ENCODE measurements at places on chromosomes 3 and 15.

DNA sequence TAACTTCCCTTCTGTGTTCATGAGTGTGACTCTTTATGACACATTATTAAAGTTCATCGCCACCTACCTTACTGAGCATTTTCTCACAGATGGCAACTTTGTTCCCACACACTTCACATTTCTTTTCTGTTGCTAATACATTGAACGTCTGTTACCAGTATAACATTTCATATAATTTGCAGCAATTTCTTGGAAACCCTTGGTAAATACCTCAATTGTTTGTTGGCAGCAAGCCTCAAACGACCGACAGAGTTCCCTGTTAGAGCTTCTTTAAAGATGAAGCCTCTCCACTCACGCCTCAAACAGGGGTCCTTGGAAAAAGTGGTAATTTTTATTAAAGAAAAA is 3.2 kb upstream of the CHSY1 start:
- DNase-seq, result no peak

DNA sequence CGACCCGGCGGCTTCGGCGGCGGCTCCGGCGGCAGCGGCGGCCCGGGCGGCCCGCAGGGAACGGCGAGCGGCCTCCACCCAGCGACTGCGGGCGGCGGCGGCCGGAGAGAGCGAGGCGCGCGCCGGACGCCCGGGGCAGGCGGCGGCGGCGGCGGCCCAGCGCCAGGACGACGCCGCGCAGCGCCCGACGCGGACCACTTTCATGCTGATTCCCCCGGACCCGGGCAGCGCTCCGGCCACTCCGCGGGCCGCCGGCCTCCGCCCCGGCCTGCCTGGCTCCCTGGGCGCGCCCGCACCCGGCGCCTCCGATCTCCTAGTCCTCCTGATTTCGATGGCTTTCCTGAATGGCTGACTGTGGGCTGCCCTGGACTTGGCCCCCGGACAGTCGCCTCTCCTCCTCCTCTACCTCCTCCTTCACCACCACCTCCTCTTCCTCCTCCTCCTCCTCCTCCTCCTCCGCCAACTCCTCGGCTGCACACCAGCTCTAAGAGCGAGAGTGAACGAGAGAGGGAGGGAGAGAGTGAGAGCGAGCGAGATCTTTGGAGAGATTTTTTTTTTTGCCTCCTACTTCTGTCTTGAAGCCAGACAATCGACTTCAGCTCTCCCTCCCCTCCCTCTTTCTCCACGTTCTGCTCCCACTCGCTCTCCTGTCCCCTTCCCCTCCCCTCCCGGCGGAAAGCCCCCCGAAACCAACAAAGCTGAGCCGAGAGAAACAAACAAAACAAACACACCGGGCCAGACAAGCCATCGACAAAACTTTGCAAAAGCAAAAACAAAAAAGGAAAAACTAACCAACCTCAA is 844 bp downstream of the NR2F2 start:
- peak; percentile 91 for DNase-seq

GRCh38 chr3:64489361-64490044 is 198.3 kb downstream of the ADAMTS9 start:
- DNase-seq, result no peak

- no peak for DNase-seq
Observed at GRCh38 chr3:100144255-100144866, 30.1 kb upstream of the FILIP1L start.

DNA sequence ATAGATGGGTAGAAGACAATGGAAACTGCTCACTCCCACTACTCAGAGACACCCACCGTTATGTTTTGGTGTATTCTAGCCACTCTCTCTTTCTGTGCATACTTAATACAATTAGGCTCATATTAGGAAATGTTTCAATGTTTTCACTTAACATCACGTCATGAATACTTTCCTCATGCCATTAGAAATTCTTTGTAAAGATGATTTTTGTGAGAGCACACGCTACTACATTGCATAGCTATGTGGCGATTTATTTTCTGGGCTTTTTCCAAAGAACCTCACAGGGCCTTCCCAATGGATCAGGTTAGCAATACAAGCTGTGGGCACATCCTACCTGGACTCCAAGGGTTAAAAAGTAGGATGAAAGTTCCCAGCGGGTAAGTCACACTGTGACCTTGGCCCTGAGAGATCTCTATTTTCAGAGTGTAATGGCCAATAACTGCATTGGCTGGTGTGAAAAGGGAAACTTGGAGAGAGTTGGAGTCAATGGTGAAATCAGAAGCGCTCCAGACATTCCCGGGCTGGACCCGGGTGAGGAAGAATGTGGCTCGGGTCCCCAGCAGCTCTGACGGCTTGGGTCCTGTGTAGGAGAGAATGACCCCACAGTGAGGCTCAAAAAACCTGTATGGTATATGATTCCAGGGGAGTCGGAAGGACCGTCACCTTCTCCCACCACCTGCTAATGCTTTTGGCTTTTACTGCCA is 25.8 kb upstream of the TGM5 start:
- no peak for DNase-seq

DNA sequence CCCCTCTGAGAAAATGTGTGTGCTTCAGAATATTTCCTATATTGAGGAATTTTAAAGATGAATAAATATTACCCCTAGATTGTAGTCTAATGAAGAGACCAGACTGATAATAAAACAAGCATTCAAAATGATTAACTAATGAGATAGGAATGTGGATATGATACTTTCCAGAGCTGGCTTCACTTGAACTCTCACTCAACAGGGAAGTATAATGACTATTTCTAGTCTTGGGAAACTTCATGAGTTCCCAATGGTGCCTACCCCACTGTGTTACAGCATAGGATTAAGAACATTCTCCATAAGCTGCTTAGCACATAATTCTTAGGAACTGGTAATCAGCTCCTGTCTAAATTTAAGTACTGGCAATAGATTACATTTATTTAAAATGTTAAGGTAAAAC is 261.5 kb upstream of the ZNF385D start:
- DNase-seq, result no peak

DNA sequence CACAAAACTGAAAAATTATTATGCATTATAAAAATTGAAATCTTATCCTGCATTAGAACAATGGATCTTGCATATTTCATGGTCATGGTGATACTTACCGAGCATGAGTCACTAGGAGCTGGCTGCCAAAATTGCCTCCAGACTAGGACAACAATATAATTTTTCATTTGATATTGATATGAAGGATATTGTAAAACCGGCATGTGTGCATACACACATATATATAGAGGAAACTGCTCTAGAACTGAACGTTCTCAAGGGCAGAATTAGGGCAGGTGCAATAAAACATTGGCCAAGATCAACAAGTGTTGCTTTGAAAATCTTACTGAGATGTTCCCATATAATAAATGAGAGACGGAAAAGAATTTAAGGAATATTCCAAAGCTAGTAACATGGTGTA is 319.4 kb upstream of the POU1F1 start:
- DNase-seq, result no peak

DNA sequence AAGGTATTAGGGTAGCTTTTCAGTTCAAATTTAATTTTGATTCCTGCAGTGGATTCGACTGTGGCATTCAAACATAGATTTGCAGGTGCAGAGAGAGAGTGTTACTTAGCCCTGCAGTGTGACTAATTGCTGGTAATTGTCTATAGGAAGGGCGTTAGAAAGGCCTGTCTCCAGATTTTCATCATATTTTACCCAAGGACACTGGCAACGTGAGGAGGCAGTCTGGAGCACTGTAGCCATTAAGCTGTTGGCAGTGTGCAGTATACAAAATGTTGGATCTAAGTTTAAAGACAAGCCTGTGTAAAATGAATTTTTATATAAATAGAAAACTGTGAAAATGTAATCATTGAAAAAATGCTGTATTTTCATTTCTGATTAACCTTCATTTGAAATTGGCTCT is 342.9 kb downstream of the CNTN4 start:
- no peak for DNase-seq

- DNase-seq, result peak; percentile 58
Observed at GRCh38 chr3:187746442-187747281, 1.4 kb upstream of the BCL6 start.

DNA sequence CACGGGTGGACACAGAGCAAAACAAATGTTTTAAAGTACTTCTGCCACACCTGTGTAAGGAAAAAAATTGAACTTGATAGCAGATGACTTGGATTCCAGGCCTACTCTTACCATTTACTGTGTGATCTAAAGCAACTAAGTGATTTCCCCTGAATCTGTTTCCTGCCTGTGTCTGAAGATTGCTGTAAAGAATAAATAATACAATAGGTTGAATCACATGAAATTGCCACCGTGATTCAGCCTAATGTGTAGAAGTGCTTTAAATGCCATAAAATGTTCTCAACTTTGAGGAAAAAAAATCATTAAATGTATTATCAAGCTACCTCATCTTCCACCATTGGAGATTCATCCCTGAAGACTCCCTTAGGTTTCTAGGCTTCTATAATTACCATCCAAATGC is 27.6 kb upstream of the NUDT16 start:
- no peak for DNase-seq

- DNase-seq, result no peak
Observed at GRCh38 chr3:171876680-171877147, 33.6 kb downstream of the TMEM212 start.

- no peak for DNase-seq
Observed at GRCh38 chr3:27713435-27714145, 8.5 kb downstream of the EOMES start.

DNA sequence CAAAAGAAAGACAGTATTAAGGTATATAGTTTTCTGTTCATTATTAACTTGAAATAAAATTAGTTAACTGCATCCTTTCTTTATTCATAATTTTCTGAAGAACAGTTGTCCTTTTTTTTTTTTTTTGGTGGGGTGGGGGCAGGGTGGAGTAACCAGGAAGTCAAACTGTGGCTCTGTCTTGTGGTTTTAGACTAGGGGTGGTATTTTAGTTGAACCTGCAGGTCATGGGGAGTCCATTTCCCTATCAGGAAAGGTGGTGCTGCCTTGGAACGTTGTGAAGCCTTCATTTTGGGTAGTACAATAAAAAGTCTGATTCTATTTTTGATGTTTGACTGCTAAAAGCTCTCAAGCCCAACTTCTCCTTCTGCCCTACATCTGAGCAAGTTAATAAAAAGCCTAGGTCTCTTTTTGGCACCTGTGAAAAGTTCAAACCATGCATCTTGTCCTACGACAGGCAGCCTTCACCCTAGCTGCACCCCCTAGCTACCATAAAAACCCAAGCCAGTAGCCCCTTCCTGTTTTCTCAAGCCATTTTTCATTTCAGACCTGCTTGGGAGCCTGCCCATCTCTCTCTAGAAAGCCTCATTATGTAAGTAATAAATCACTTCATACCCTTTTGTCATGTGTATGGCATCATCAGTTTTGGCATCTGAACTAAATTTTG is 31.2 kb upstream of the RIOX2 start:
- no peak for DNase-seq

- DNase-seq, result no peak
Observed at GRCh38 chr15:85589851-85590250, 204.9 kb downstream of the KLHL25 start.

GRCh38 chr3:55157731-55158130 is 229.9 kb upstream of the LRTM1 start:
- DNase-seq, result no peak

- no peak for DNase-seq
Observed at GRCh38 chr3:73378207-73378606, 246.5 kb downstream of the PDZRN3 start.

- no peak for DNase-seq
Observed at GRCh38 chr15:59873644-59874272, 130.4 kb upstream of the FOXB1 start.

GRCh38 chr15:69860921-69861320 is 236.8 kb downstream of the TLE3 start:
- no peak for DNase-seq

- DNase-seq, result no peak
Observed at GRCh38 chr3:186366206-186366605, 4.2 kb upstream of the DGKG start.

DNA sequence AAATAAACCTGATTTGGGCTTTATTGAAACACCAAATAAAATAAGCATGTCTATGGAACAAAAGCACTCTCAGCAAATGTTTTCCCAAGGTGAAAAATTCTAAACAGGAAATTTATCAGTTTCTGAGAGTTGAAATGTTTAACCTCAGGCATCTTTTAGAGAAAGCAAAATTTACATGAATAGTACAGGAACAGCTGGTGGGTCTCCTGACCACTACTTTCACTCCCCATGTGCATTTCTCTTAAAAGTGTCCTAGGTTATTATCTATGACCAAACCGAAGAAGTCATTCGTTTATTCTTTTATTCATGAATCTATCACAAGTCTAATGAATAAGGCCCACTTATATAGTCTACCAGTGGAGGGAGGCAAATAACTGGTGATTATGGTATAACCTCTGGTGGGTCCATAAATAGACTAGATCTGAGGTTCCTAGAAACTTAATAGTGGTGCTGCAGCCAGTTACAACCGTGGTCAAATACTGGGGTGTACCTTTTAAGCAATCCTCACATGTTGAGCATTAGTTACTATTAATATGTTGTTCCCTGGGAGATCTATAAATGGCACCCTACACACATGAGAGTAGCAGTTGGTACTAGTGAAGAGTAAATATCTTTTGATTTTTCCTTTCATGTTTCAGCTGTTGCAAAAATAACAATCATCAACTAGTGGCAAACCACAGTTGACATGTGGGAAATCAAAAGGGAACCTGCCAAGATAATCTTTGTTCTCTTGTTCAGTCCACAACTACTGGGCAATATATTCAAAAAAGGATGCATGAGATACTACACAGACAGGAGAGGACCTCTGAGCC is 169.3 kb upstream of the STAC start:
- no peak for DNase-seq

- no peak for DNase-seq
Observed at GRCh38 chr15:80501476-80501875, 97.3 kb downstream of the ARNT2 start.

- DNase-seq, result no peak
Observed at GRCh38 chr3:125332504-125332903, 42.6 kb downstream of the ZNF148 start.

DNA sequence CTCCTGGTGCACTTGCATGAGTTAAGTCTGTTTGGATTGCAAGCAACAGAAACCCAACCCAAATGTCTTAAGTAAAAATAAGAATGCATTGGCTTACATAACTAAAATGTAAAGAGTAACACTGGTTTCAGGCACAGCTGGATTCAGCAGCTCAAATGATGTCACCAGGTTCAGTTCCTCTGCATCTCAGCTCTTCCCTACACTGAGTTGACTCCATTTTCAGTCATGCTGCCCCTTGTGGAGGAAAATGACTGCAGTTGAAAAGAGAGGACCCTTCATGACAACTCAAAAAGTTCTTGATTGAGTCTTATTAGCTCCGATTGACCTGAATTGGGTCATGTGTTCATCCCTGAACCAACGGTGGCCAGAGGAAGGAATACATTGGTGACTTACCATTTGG is 138.5 kb upstream of the ABI3BP start:
- no peak for DNase-seq

- no peak for DNase-seq
Observed at GRCh38 chr15:43953402-43953801, 126.6 kb downstream of the WDR76 start.

DNA sequence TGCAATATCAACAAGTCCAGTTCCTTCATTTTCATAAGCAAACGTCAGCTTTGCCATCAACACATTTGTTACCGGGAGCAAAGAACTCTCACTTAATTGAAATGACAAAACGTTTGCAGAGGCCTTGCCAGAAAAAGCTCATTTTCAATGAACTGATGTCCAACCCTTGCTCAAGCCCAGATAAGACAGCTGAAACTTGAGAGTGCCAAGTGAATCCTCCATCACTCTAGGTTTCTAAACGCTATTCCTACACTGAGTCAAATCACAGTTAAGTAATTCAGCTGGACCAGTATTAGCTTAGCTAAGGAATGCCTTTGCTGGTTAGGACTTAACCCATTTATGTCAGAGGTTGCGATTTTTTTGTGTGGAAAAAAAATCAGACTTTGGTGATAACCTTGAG is 11.5 kb downstream of the CHSY1 start:
- no peak for DNase-seq
